ENCODE measurements at places on chromosomes 16 and 17.

- DNase-seq: no peak
These were observed 49.4 kb downstream of the RABEP1 start for GRCh38 chr17:5331506-5331905.

DNA sequence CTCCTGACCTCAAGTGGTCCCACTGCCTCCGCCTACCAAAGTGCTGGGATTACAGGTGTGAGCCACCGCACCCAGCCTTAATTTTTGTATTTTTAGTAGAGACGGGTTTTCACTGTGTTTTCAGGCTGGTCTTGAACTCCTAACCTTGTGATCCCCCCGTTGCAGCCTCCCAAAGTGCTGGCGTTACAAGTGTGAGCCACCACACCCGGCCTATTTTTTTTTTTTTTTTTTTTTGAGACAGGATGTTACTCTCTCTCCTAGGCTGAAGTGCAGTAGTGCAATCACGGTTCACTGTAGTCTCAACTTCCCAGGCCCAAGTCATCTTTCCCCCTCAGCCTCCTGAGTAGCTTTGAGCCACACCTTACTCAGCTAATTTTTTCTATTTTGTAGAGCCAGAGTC lies 3.1 kb upstream of the SNX11 start:
- DNase-seq: no peak

DNA sequence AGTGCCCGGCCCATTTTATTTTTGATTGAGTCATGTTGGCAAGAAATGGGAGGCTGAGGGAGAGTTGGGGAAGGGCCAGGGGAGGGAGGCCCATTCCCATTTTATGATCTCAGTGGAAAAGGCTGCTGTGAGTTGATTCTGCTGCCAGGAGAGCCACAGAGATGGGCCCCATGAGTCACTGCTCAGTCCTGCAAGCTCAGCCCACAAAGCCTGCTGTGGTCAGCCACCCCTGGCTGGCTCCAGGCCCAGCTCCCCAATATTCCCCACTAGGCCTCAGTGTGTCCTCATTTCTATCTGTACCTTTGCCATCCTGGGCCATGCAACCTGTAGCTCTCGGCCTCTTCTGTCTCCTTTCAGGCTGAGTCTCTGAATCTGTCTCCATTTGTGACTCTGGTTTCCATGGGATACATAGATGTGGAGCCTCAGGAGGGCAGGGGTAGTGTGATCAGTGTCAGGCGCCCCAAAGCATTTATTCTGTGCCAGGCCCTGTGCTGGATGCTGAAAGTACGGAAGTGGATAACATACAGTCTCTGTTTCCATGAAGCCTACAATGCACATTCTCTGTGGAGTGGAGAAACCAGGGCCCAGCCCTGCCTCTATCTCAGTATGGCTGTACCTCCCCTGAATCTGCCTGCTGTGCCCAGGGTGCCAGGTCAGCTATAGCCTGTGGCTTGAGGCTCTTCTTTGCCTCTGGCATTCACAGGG lies 1.9 kb upstream of the PLEKHG4 start:
- DNase-seq: no peak

DNA sequence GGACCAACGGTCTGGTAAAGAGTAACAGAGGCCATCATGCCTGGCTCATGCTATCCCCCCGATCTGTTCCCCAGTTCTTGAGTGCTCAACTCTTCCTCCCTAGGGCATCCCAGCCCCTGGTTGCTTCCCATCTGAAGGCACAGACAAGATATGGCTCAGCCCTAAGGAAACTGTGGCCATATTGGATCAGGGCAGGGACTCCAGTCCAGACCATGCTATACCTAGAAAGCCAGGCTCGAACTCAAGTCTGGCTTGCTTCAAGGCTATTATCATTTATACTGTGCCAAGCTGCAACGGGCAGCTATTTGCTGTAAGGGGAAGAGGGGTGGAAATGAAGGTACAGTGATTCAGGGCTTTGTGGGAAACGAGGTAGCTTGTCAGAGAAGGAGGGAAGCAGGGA lies 2.8 kb downstream of the UBTF start:
- no peak for DNase-seq

- no peak for DNase-seq
These were observed 6.5 kb upstream of the KLHL36 start for GRCh38 chr16:84641643-84642358.

- no peak for DNase-seq
These were observed 179.6 kb upstream of the TNRC6C start for GRCh38 chr17:77778636-77779489.

- DNase-seq: no peak
These were observed 946 bp upstream of the TMEM256 start for GRCh38 chr17:7404737-7405349.

GRCh38 chr17:76529224-76530094 lies 8.1 kb downstream of the CYGB start:
- no peak for DNase-seq

DNA sequence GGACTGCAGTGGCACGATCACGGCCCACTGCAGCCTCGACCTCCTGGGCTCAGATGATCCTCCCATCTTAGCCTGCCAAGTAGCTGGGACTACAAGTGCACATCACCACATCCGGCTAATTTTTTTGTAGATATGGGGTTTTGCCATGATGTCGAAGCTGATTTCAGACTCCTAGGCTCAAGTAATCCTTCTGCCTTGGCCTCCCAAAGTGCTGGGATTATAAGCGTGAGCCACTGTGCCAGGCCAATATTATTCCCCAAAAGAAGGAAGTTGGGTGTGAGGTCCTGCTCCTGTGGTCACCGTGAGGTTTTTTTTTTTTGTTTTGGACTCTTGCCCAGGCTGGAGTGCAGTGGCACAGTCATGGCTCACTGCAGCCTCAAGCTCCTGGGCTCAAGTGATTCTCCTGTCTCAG lies 1.5 kb downstream of the AMZ2 start:
- DNase-seq: no peak

GRCh38 chr16:8668113-8668512 lies 6.3 kb upstream of the ABAT start:
- no peak for DNase-seq

DNA sequence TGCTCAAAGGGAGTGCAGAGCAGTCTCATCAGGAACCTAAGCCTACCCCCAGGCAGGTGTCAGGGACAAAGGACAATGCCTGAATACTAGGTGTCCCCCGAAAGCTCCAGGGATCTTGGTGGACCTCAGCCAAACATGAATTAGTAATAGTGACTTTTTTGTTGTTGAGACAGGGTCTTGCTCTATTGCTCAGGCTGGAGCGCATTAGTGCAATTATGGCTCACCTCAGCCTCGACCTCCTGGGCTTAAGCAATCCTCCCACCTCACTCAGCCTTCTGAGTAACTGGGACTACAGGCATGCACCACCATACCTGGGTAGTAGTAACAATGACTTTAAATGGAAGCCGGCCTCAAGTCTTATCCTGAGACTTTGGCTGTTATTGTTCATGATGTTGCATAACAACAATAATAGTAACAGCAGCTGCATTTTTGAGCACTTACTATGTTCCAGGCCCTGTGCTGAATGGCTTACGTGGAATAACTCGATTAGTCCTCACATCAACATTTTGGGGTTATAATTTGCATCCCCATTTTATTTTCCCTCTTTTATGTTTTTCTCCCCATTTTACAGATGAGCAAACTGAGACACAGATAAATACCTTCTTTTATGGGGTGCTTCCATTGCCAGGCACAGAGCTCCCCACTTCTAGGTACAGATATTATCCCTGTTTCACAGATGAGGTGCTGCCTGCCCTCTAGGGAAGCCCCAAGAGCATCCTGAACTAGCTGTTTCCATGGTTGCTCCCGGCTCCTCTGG lies 19.5 kb downstream of the CNGB1 start:
- DNase-seq: no peak

- no peak for DNase-seq
These were observed 212.3 kb upstream of the CHMP6 start for GRCh38 chr17:80779336-80779735.

DNA sequence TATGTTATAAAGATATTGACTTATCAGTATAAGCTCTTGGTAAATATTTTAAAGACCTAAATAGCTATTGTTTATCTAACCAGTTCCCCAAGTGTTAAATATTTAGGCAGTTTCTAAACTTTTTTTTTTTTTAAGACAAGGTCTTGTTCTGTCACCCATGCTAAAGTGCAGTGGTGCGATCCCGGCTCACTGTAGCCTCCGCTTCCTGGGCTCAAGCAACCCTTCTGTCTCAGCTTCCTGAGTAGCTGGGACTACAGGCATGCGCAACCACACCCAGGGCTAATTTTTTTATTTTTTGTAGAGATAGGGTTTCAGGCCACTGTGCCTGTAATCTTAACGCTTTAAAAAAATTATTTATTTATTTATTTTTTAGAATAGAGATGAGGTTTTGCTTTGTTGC lies 43.5 kb downstream of the SNX29 start:
- peak; percentile 28 for DNase-seq

Data from stimulated activated naive B cell treated with anti-CD40 and anti-IgM and Interleukin-4, amounts not matched to agents 10 μg/mL and 1 μg/mL and 100 μg/mL, for 72 hours (primary cell).